ENCODE measurements at places on chromosomes 13 and 19.

DNA sequence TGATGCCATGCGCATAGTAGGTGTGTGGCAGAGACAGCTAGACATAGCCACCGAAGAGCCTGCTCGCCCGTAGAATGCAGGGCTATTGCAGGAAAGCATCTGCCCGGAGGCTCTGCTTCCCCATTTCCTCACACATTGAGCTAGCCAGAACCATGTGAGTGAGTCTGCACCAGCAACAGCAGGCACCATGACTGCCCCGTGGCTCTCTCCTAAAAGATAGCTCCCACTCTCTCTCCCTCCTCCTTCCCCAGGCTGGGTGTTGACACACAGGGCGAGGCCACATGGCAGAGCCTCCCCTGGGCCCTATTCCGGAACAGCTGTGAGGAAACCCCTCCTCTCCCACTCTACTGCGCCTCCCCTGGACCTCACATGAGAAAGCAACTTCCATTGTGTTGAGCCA, 52.3 kb upstream of the ATP12A start:
- DNase-seq, result no peak

- DNase-seq, result peak; percentile 17
Observed at GRCh38 chr19:43438291-43439031, 23.8 kb downstream of the TEX101 start.

DNA sequence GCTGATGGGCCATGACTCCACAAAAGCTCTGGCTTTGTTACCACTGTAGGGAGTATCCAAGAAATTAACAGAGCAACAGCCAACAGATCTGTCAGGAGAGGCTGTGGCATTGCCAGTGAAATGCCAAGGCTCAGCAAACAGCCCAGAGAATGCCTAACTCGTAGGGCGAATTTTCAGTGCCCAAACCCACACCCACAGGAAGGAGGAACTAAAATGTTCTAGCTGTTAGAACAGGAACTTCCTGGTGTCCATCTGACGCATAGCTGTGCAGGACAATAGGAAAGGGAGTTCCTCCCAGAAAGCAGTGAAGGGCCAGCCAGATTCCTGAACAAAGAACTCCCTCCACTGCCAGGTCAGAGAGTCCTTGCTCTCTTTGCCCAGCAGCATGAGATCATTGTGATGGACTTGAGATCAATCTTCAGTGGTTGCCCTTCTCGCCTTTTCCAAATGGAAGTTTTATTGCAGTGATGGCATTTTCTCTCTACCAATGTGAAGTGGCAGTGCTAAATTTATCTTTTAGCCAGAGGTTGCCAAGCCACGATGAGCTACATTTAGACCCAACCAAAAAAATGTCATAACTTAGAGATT, 224.2 kb upstream of the STARD13 start:
- DNase-seq, result no peak

DNA sequence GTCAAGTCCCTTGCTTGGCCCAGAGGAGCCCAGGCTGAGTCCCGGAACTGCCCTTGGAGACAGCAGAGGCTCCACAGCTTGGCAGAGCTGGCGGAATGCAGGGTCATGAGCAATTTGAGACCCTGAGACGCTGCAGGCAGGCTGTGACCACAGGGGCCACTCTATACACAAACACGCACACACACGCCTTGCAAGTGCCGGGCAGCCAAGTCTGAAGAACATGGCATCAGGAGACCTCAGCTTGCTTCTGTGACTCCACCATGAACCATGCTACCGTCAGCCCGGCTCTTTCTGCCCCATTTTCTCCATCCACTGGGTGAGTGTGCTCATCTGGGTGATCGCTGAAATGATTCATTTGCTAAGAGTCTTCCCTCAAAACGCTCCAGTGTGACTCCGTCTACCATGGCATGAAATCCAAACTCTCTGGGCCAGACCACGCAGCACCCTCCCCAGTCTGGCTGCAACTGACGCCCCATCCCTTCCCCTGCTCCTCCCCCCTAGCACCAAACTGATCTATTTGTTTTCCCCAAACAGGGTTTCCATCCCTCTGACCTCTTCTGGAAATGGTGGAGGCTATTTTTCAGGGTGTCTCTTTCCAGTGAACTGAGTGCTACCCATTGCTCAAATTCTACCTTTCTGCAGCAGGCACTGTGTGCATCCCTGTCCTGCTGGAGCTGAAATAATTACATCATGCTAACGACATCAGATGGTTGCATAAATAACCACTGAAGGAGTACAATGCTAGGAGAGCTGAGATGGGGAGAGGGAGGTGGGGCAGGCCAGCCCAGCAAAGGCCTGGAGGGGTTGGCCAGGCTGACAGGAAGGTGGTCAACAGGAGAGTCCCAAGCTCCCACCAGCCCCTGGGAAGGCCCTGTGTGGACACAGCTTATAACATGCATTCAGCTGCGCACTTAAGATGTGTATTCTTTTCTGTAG, 3.1 kb downstream of the CARS2 start:
- DNase-seq, result no peak

DNA sequence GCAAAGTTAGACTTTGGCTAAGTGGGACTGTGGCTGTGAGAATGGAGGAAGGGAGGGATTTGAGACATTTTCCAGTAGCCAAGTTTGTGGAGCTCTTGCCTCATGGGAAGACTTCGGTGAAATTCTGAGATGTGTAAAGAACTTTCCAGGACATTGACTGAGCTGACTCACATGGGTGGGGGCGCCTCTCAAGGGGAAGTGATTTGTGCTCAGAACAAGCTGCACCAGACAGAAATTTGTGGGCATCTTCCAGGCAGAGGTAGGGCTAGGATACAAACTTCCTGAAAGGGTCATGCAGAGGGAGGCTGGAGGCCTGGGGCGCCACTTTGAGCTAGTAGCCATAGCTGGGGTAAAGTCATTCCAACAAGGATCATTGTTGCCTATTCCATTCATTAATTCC, 9.8 kb upstream of the SIGLEC10 start:
- DNase-seq, result no peak

GRCh38 chr13:50116430-50116973, 101.3 kb downstream of the KCNRG start:
- no peak for DNase-seq

- DNase-seq, result no peak
Observed at GRCh38 chr19:3548606-3549005, 8.8 kb downstream of the MFSD12 start.

DNA sequence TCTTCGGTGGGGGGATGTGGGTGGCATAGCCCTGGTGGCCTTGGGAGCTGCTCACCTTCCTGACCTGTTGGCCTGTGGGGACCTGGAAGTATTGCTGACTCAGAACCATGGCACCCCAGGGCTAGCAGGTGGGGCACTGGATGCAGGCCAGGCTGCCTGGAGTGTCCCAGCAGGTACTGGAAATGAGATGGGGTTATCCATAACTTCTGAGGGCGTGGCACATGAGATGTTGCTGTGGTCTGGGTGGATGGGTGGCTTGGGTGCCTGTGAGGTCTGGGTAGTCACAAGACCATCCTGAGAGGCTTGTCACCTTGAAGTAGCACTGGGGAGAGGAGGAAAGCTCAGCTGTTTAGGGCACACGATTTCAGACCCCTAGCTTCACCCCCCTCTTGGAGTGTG, 636 bp upstream of the RNF225 start:
- no peak for DNase-seq

GRCh38 chr19:50329146-50329925, at the start of gene KCNC3:
Gene KCNC3 (minus strand): TSS chr19:50329377. CDS start chr19:50329082, 295 bp downstream.
- DNase-seq, result peak; percentile 100

DNA sequence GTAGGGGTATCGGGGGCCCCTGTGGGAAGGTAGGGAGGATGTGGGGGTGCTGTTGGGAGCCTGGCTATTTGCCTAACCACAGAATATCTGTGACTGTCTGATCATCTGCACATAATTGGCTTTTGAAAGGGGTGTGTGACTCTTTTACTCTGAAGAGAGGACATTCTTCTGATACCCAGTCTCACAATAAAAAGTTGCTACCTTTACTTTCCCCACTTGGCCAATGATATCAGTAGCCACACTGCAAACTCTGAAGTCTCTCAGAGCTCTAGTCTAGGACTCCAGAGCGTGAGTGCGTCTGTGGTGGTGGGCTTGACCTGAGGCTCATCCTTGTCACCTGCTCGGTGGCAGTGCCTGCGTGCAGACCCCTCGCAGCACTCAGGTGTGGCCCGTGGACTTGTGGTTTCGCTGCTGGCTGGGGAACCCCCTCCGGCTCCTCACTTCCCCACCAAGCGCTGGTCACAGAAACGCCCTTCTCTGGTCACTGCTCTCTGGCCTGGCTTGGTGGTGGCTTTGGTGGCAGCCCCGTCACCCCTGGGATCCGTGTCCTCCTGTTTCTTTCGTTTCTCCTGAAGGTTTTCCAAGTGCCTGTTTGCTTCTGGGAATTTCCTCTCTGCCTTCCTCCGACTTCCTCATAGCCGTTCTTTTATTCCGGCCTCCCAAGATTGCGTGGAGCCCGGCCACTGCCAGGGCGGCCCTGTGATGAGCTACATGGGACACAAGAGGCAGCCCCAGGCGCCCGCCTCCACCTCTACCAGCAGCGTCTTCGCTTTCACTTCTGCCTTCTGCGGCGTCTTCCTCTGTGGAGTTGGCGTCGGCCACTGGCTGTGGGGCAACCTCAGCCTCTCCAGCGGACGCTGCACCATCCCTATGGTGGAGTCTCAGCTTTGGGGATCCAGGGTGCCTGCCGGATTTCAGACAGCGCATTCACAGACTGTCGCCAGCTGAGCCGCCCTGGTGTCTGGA, 78.0 kb downstream of the ATP11A start:
- no peak for DNase-seq

GRCh38 chr13:21035498-21035897, 25.9 kb downstream of the LATS2 start:
- DNase-seq, result no peak

GRCh38 chr19:6524311-6524710, 6.5 kb upstream of the TNFSF9 start:
- DNase-seq, result no peak

DNA sequence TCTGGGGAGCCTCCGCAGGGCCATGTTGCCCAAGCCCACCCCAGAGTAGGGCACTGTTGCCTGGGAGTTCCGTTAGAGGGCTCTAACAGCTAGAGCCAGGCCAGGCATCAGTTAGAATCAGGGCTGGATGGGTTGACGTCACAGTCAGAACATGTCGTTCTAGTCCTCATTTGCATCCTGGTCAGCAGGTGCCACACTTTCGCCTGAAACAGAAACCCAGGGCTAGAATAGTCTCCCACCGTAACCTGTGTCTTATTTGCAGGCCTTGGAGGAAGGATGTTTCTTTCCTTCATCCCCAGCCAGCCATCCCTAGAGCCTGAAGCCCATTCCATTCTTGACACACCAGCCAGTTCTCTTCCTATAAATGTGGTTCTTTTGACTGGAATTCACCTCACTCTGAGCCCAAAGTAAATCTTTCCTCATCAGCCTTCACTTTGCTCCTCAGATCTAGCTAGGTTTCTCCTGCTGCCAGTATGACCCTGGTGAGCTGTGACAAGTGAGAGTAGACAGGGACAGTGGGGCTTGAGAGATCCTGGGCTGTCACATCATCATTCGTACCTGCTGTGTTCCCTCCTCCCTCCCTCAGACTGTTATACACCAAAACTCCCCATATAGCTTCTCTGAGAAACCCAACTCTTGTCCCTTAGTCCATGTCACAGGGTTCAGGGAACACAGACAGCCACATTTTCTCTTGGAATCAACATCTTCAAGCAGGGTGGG, 12.2 kb upstream of the CCDC97 start:
- no peak for DNase-seq

DNA sequence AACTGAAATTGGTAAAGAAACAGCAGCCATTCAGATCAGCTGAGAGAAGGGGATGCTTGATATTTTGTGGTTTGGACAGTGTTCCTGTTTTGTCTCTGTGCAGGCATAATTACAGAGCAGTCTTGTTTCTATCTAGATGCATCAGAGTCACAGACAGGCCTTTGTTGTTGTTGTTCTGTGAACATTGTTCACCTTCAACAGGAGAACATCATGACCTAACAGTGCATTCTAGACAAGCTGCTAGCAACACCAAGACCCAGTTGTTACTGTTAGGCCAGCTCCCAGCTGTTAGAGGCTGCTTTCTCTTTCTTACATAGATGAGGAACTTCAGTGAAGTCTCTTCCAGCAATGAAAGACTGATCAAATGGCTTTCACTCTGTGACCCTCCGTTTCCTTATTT, 8.5 kb upstream of the LSR start:
- DNase-seq, result no peak

- peak; percentile 33 for DNase-seq
Observed at GRCh38 chr13:94595001-94595949, 677 bp downstream of the TGDS start.

- DNase-seq, result no peak
Observed at GRCh38 chr19:4521170-4521887, 3.0 kb upstream of the PLIN4 start.

- no peak for DNase-seq
Observed at GRCh38 chr19:19205416-19206410, 2.5 kb upstream of the NR2C2AP start.

- no peak for DNase-seq
Observed at GRCh38 chr13:93174260-93174659, 52.3 kb upstream of the GPC6 start.

DNA sequence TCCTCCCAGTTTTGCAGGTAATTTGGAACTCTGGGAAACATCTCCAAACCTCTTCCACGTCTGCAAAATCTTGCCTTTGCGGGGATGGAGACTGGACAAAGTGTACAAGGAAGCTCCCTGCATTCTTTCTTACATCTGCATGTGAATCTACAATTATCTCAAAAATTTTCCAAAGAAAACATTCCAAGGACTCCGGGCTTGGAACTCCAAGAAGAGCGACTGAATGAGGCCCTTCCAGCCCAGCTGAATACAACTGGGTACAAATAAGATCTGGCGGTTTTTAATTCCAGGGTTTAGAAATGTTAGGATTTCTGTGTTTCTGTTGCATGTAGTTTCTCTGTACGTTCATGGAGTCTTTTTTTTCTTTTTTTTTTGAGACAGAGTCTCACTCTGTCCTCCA, 28.5 kb downstream of the EXOC3L2 start:
- no peak for DNase-seq

DNA sequence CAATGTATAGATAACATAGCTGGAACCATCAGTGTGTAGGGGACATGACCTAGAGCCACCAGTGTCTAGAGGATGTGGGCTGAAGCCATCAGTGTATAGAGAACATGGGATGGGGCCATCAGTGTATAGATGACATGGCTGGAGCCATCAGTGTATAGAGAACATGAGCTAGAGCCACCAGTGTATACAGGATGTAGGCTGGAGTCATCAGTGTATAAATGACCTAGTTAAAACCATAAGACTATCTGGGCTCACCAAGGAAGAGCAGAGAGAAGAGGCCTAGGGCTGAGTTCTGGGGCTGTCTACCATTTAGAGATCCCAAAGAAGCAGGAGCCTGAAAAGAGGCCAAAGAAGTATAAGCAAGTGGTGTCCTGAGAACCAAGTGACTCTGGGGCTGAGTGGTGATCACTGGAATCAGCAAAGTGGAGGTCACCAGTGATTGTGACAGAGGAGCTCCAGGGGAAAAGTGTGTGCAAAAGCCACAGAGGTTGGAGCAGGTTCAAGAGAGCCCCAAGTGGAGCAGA, 41.0 kb downstream of the RFX2 start:
- no peak for DNase-seq

- DNase-seq, result no peak
Observed at GRCh38 chr19:11007385-11007784, 46.6 kb downstream of the SMARCA4 start.

DNA sequence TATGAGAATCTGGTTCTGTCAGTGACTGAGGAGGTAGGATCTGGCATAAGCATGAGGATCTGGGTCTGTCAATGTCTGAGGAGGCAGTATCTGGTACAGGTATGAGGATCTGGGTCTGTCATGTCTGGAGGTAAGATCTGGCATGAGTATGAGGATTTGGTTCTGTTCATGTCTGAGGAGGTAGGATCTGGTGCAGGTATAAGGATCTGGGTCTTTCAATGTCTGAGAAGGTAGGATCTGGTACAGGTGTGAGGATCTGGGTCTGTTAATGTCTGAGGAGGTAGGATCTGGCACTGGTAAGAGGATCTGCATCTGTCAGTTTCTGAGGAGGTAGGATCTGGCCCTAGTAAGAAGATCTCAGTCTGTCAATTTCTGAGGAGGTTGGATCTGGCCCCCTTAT, 12.4 kb upstream of the PDCD2L start:
- no peak for DNase-seq

Measured in NCI-H146 (cell line).